ENCODE measurements at places on chromosomes 3 and 15. TPM values are rescaled to one million over a fixed set of nuclear protein-coding genes. Genes with fewer than 3 reads are reported as not detected.

The SH3GL3 gene
- not detected for total RNA-seq

The LDHAL6B gene
- 0.27 TPM for total RNA-seq

The FAM43A gene
- total RNA-seq: 16.8 TPM

The XYLB gene
- 0.78 TPM for total RNA-seq

The RAB11A gene
- total RNA-seq: 340 TPM

DNA sequence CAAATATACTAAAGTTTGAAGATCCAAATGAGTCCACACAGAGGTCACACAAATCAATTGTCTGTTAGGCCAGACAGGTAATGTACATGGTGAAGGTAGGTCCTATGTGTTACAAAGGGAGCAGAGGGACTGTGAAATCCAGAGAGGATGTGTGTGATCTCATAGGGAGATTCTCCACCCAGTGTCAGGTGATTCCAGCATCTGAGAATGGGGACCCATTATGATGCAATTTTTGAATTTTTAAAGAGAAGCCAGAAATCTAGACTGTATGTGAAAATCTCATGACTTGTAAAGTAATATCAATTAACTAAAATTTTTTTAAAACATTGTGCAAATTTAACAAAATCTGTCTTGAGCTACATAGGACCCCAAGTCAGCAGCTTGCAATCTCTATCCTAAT lies 58.3 kb upstream of the NEDD4 start:
- DNase-seq: no peak

DNA sequence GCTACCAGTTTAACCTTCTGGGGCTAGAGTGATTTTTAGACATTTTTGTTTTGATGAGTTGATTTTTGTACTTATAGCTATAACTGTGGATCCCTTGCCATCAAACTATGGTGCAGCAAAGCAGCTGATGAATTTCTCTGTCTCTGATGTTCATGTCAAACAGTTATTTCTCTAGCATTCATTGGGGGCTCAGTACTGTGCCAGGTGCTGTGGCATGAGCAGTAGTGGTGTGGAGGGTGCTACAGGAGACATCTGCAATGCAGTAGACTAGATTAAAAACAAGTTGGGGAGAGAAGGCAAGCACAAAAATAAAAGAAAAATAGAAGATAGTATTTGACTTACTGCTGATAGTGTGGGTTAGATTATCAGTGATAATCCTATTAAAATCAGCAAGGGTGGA lies 95.3 kb downstream of the AKAP13 start:
- DNase-seq: no peak

DNA sequence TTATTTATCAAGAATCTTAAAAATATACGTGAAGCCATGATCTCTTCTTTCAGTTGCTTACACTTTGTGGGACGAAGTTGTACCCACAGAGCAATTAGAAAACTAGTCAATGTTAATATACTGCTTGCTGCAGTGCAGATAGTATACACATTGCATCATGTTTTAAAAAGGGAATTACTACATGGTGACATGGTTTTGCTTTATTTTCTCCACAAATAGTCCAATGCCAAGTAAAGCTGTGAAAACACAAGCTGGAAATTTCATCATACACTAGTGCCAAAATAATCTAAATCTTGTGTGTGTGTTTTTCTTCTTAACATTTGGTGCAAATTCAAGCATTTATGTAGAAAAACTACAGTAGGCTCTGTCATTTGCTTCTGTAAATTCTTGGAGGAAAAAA lies 233.0 kb downstream of the EPHA3 start:
- DNase-seq: no peak

GRCh38 chr15:94667109-94667508 lies 435.7 kb downstream of the MCTP2 start:
- no peak for DNase-seq

DNA sequence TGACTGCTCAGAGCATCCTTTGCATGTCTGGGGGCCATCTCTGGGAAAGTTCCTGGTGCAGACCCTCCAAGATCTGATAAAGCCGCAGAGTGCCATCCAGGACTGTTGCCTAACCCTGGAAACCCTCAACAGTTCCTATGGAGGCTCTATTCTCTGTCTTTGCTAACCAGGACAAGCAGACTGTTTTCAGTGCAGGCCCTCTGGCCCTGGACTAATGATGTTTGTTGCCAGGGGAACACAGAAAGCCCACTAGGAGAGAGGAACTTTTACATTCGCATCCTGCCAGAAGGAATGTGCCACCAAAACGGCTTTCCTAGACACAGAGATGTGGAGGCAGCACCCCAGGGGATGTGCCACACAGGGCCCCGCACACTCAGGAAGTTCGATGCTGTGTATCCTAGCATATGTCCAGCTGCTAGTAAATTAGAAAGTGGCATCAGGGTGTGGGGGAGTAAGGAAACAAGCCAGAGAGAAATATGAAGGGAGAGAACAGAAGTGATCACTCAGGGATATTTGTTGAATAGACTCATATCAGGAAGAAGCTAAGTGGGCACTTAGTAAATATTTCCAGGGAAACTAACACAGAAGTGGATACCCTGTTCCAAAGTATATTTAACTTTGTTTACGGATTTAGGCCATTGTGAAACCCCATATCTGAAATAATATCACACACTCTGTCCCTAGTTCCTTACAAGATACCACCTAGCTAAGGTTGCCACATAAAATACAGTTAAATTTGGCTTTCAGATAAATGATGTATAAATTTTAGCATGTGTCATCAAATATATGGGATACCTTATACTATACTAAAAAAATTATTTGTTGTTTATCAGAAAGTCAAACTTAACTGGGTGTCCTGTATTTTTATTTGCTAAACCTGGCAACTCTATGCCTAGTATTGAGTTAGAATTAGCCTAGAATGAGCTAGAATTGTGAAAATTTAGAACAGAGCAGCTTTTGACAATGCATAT lies 29.9 kb upstream of the TMOD3 start:
- DNase-seq: no peak

DNA sequence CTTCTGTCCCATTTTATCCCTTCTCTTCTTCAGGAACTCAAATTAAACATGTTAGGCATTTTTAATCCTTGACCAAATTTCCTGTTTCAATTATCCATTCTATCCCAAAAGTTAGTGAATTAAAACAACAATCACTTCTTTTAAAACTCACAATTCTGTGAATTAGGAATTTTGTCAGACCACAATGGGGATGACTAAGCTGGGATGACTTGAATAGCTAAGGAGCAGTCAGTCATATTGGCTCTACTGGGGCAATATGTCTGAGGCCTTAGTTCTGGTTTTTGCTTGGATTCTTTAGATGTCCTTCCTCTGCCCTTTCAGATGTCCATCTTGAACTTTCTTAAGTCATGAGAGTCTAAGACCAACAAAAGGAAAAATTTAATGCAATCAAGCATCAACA lies 178.2 kb upstream of the TGFBR2 start:
- DNase-seq: no peak

- DNase-seq: no peak
Measured at GRCh38 chr15:68403161-68403941, 28.6 kb downstream of the ITGA11 start.

DNA sequence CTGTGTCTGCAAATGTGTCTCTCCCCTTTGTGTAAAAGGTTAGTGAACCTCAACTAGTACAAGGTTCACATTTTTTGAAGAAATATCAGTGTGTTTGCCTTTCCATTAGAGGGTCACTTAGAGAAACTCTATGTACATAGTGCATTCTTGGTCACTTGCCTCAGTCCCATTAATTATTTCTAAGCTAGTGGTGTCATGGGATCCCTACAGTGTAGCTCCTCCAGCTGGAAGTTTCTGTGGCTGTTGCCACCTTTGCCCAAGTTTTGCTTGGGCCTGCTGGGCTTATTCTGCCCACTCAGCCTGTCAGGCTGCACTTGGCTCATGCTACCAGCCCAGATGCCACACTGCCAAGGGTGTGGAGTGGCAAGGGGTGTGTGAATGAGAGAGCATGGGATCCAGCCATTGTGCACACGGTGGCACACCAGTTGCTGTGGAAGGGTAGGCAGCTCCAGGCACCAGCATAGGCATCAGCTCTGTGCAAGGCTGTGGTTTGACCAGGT lies 161.7 kb downstream of the ARPP21 start:
- no peak for DNase-seq

- no peak for DNase-seq
Measured at GRCh38 chr3:45844616-45845015, 2.7 kb upstream of the LZTFL1 start.

DNA sequence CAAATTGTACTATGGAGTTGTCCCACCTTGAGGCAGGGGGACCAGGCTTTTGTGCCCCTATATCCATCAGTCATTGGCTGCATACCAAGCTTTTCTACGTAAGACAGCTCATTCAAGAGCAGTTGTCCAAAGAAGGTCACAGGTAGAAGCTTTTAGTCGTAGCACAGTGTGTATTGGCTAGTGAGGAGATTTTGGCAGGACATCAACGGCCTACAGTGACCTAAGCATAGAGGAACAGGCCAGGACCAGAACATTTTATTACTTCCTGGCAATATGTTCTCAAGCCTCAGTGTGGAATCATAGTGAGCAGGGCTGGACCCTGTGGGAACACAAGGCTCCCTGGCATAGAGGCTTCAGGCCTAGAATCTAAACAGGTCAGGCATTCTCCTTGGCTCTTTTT lies 105.4 kb upstream of the ANKRD28 start:
- peak; percentile 90 for DNase-seq

GRCh38 chr15:73965758-73966113 lies 26.4 kb downstream of the STOML1 start:
- DNase-seq: no peak

DNA sequence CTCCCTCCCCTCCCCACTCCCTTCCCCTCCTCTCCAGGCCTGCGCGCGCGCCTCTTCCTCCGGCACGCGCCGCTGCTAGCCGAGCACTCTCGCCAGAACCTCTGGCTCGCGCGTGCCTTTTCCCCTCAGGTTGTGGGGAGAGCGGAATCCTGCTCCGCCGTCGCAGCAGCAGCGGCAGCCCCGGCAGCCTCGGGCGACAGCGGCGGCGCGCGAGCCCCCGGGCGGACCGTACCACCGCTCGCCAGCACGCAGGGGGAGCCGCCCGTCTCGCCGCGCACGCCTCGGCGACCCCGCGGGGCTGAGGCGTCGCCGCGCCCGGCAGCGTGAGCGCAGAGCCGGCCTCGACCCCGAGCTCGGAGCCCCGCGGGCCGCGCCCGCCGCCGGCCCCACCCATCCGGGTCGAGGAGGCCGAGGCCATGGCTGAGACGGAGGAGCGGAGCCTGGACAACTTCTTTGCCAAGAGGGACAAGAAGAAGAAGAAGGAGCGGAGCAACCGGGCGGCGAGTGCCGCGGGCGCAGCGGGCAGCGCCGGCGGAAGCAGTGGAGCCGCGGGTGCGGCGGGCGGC lies at the start of gene CDV3:
Gene CDV3, plus strand, starts transcription at position 58 of the 566 bp plus-strand sequence. Its CDS starts 359 bp downstream, at position 417.
- DNase-seq: no peak

DNA sequence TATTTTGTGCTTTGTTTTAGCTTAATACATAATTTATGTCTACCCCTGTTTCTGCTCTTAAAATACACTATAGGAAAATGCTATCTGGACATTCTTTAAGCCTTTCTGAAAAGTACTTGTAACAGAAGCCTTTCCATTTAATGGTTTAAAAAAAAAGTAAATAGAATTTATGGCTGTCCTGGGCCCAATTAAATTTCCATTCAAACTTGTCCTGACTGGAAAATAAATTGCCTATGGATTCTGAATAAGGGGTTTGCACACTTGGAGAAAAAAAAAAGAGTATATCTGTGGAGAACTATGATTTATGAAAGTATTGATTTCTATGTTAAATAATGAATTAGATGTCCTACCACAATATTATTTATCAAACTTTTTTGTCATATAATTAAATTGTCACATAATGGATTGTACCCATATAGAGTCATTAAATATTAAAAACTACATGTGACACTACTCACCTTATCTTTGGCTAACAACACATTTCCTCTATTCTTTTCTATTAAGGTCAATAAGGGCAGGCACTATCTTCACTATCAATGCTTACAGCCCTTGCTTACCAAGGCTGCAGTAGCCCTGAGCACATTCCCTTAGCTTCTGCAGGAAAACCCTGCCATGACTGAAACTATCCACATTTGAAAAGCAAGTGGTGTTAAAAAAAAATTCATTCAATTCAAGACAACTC lies 396.1 kb upstream of the ROBO2 start:
- DNase-seq: no peak

DNA sequence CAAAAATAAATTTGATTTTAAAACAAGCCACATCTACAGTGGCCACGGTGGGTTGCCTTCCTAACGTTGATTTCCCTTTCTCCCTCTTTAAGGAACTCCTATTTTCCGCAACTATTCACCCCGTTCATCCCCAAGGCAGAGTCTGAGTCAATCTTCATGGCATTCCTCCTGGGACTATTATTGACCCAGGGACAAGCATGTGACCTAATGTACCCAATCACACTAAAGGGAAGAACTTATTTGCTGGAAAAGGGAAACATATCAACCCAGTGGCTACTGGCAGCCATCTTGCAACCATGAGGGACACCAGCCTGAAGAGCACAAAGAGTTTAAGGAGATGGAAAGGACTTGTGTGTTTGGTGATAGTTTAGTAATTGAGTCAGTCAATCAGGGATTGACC lies 55.4 kb upstream of the ARHGEF3 start:
- no peak for DNase-seq

DNA sequence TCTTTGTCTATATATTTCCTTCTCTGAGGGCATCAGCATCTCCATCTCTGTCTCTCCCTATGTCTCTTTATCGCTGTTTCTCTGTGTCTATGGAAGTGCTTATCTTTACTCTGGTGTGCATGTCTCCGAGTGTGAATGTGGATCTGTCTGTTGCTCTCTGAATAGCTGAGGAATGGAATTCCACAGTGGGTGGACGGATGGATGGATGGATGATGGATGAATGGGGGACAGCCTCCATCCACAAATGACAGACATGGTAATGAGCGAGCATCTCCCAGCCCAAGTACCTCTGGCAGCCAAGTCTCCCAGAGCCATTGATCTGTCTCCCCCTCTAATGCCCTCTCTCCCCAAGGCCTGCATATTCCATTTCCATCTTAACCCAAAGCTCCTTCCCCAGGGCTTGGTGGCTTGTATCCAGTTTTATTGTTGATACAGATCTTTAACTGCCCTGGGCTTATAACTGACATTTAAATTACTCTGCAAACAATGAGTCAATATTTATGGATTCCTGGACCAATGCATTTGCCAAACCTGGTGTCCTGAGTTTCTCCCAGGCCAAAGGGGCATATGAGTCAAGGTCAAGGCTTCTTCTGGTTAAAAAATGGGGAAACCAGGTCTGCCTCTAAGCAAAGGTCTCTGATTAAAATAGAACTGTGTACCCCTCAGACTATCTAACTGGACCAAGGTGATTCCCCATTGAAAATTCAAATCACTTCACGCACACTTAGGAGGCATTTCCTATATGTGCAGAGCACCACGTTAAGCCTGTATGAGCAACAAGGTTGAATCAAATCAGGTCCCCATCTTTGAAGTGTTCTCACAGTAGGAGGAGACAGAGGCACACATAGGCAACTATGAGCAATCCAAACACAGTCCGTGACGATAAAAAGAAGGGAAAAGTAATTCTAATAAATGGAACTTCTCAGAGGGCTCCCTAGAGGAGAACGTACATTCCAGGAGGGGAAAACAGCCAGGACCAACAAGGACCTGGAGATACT lies 109.9 kb downstream of the TLE3 start:
- no peak for DNase-seq

Data from thyroid gland (tissue), 4 donors.